ENCODE measurements at places on chromosomes 4 and X. TPM values are rescaled to one million over a fixed set of nuclear protein-coding genes. Genes with fewer than 3 reads are reported as not detected.

GRCh38 chr4:76585897-76586360 lies 150.9 kb downstream of the SHROOM3 start:
- H3K27ac ChIP-seq = no peak overlapping the region
- DNase-seq = peak; percentile 17
- peaks cover 74% of the 10 kb centered on the region for H3K27me3 ChIP-seq
- peak overlapping the region; percentile 62 for H3K4me3 ChIP-seq
- H3K36me3 ChIP-seq = no peaks in the 10 kb centered on the region

DNA sequence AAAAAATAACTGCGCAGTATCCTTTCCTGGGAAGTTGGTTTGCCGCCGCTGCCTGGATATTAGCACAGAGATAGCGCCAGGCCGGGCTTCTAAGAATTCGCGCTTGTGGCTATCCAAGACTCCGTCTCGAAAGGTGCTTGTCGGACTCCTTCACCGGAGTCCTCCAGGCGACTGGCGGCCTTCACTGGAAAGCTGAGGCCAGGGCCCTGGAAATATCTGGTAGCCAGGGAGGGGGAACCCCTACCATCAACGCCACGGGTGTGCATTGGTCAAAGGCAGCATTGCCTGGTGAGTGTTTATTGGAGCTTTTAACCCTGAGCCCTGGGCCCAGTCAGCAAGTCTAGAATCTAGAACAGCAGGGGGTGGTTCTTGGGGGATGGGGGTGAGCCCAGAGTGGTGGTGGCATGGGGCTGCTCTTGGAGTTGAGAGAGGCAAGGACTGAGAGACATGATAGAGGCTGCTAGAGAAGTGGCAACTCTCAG lies 577 bp upstream of the PIM2 start:
- H3K36me3 ChIP-seq = peaks cover 46% of the 10 kb centered on the region
- H3K27me3 ChIP-seq = no peaks in the 10 kb centered on the region
- peak; percentile 67 for DNase-seq

DNA sequence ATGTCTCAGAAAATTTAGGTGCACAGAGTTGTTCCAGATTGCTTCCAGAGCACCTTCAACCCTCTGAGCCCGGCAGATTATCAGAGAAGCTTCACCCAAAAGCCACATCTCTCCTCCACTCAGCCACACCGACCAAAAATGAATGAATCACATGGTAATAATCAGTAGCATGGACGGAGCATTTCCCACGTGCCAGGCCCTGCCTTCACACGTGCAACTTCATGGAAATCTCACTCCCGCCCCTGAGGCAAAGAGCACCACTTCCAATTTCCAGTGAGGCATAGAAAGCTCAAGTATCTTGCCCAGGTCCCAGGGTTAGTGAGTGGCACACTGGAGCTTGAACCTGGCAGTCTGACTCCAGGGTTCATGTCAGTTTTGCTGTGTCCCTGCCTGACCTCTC lies 56.5 kb downstream of the RELL1 start:
- no peak overlapping the region for H3K4me3 ChIP-seq
- no peak overlapping the region for H3K27ac ChIP-seq
- H3K27me3 ChIP-seq = no peaks in the 10 kb centered on the region

DNA sequence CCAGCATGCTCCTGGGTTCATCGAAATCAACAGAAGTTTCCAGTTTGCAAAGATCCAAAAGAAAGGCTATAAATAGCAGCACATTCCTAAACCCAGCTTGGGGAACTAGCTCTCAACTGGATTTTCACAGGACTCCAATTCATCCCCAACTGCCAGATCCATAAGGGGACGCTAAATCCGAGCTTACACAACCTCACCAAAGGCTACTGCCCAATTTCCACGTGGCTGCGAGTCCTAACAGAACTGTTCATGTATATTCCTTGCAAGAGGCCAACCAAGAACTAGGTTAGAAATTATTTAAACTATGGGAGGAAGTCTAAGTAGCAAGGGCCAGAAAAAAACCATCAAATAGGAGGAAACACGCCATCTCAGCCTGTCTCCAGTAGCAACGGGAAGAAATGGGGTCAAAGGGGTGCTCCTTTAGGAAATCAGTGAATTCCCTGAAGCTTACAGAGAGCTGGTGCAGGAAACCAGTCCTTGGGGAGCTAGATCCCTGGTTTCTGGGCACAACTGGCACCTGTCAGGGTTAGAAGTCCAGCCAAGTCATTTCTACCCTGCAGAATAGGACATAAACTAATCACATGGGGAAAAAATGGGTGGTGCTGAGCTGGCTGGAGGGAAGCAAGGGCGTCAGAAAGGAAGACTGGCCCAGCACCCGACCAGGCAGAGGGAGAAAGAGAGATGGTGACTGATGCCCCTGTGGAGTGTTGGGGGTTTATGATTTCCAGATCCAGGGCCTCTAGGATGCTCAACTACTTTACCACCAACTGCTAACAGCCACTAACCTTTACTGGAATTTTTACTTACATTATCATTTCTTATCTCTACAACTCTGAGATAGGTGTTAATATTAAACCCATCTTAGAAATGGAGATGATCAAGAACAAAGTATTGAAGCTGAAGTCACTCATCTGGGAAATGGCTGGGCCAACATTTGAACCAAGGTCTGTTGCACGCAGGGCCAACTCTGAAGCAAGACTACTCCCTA lies 20.5 kb downstream of the RELL1 start:
- H3K27ac ChIP-seq = peak overlapping the region; percentile 39
- H3K27me3 ChIP-seq = no peaks in the 10 kb centered on the region
- no peaks in the 10 kb centered on the region for H3K36me3 ChIP-seq
- DNase-seq = no peak

DNA sequence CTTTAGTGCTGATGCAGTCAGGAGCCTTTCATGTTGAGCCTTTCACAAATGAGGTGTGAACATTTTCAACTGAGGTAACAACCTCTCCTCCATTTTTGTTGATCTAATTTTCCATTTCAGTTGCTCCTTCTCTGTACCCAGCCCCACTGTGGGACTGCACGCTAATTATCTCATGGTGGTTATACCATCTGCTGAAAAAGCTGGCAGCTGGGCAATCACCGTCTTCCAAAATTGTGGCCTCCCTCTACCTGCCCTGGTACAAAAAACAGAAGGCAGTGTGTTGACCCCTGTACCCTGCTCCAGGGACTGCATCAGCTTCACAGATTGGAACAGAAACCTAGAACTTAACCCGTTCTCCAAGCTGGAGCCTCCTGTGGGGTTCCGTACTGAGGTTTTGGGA lies 72.4 kb upstream of the LONRF3 start:
- peaks cover 34% of the 10 kb centered on the region for H3K27me3 ChIP-seq
- DNase-seq = no peak
- no peak overlapping the region for H3K27ac ChIP-seq
- H3K36me3 ChIP-seq = no peaks in the 10 kb centered on the region
- no peaks in the 10 kb centered on the region for H3K4me1 ChIP-seq

GRCh38 chrX:110310896-110311295 lies 7.0 kb downstream of the AMMECR1 start:
- peak overlapping the region; percentile 62 for H3K4me3 ChIP-seq
- H3K4me1 ChIP-seq = peaks cover 48% of the 10 kb centered on the region
- peak overlapping the region; percentile 81 for H3K27ac ChIP-seq
- no peaks in the 10 kb centered on the region for H3K27me3 ChIP-seq
- peak; percentile 48 for DNase-seq
- no peaks in the 10 kb centered on the region for H3K36me3 ChIP-seq

DNA sequence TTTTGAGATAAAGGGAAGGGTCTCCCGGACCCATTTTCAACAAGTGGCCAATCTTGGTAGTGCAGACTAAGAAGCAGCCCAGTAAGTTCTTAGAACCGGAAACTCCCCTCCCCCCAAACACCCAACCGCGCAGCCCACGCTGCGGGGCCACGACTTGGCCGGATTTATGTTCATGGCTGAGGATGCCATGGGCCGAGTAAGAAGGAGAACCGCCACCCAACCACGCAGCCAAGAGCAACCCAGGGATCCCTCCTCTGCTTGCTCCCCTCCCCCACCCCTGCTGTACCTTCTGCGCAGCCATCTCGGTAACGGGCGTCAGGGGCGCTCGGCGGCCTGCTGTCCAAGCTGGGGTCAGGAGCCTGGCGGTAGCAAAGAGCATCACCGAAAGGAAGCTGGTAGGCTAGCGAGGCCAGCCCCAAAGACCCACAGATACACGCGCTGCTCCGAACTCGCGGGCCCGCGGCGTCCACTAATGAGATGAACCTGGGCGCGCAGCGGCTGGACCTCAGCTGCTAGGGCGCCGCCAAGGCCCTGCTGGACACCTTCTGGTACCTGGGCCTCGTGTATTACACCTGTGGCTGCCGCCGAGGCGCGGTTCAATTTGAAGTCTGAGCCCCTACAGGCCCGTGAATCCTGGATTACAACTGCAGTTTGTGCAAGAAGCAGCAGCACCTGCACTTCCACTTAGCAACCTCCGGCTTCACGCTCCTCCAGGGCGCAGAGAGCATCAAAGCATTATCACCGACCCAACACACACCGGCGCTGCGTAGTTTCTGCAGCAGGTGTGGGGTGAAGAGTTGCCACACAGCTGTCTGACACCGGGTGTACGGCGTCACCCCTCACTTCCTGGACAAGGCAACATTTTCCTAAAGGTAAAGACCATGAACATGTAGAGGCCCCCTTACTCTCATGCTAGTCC lies 63.4 kb downstream of the NUDT10 start:
- peaks cover 4% of the 10 kb centered on the region for H3K27me3 ChIP-seq
- H3K4me3 ChIP-seq = peak overlapping the region; percentile 86
- peak overlapping the region; percentile 65 for H3K27ac ChIP-seq
- H3K36me3 ChIP-seq = peaks cover 8% of the 10 kb centered on the region

GRCh38 chr4:149523039-149523438 lies 292.6 kb downstream of the IQCM start:
- H3K27me3 ChIP-seq = no peaks in the 10 kb centered on the region
- no peak overlapping the region for H3K27ac ChIP-seq
- no peaks in the 10 kb centered on the region for H3K36me3 ChIP-seq

GRCh38 chr4:114386637-114387233 lies 211.9 kb upstream of the UGT8 start:
- no peak overlapping the region for H3K4me3 ChIP-seq
- no peaks in the 10 kb centered on the region for H3K36me3 ChIP-seq
- H3K4me1 ChIP-seq = no peaks in the 10 kb centered on the region
- no peaks in the 10 kb centered on the region for H3K27me3 ChIP-seq
- no peak for DNase-seq

- H3K4me1 ChIP-seq = peaks cover 5% of the 10 kb centered on the region
- no peak for DNase-seq
- peaks cover 42% of the 10 kb centered on the region for H3K27me3 ChIP-seq
Observed at GRCh38 chrX:12770440-12770839, 20.8 kb upstream of the PRPS2 start.

GRCh38 chr4:145876531-145877180 lies 62.0 kb downstream of the ZNF827 start:
- no peak for DNase-seq
- H3K4me1 ChIP-seq = peaks cover 12% of the 10 kb centered on the region
- peaks cover 9% of the 10 kb centered on the region for H3K36me3 ChIP-seq

DNA sequence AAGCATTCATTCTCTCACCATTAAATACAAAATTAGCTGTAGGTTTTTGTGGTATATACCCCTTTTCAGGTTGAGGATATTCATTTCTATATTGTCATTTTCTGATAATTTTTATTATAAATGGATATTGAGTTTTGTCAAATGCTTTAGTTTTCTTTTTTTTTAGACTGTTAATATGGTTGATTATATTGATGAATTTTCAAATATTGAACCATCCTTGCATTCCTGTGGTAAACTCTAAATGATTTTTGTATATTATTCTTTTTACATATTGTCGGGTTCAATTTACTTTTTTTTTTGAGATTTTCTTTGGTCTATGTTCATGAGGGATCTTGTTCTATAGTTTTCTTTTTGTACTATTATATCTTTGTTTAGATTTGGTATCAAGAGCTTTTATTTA lies 165.1 kb downstream of the GPAT3 start:
- H3K4me3 ChIP-seq = no peak overlapping the region
- H3K4me1 ChIP-seq = no peaks in the 10 kb centered on the region
- peaks cover 3% of the 10 kb centered on the region for H3K36me3 ChIP-seq
- H3K27ac ChIP-seq = no peak overlapping the region
- no peaks in the 10 kb centered on the region for H3K27me3 ChIP-seq
- no peak for DNase-seq

GRCh38 chr4:53680598-53680997 lies 89.3 kb upstream of the LNX1 start:
- no peak overlapping the region for H3K4me3 ChIP-seq
- no peaks in the 10 kb centered on the region for H3K36me3 ChIP-seq
- peaks cover 48% of the 10 kb centered on the region for H3K27me3 ChIP-seq
- no peak for DNase-seq
- H3K27ac ChIP-seq = no peak overlapping the region

DNA sequence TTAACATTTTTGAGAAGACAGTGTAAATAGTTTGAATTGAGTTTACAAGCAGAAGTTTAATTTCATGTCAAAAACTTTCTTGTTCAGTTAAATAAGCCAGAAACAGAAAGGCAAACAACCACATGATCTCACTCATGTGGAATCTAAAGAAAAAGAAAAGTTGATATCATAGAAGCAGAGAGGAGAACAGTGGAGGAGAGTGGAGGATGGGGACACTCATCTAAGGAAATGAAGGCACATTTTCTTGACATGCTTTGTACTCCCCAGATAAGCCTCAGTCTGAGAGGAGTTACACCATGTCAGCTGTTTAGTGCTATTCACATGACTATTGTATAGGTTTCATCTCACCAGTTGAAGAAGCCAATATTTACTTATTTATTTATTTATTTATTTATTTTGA lies 13.5 kb downstream of the SNCA start:
- H3K4me3 ChIP-seq = no peak overlapping the region
- no peaks in the 10 kb centered on the region for H3K36me3 ChIP-seq
- no peak for DNase-seq
- no peaks in the 10 kb centered on the region for H3K4me1 ChIP-seq

- DNase-seq = no peak
- H3K27me3 ChIP-seq = peaks cover 15% of the 10 kb centered on the region
- H3K4me3 ChIP-seq = no peak overlapping the region
Observed at GRCh38 chr4:53551958-53552357, 39.3 kb downstream of the LNX1 start.

- H3K4me1 ChIP-seq = no peaks in the 10 kb centered on the region
- no peaks in the 10 kb centered on the region for H3K27me3 ChIP-seq
- no peak overlapping the region for H3K27ac ChIP-seq
- DNase-seq = no peak
Observed at GRCh38 chr4:124869961-124870495, 157.5 kb upstream of the ANKRD50 start.

- H3K27me3 ChIP-seq = peaks cover 6% of the 10 kb centered on the region
- no peak for DNase-seq
- H3K4me3 ChIP-seq = no peak overlapping the region
- peaks cover 13% of the 10 kb centered on the region for H3K4me1 ChIP-seq
- peaks cover 5% of the 10 kb centered on the region for H3K36me3 ChIP-seq
Observed at GRCh38 chr4:143618811-143619210, 81.7 kb downstream of the FREM3 start.

GRCh38 chrX:21960569-21961541 lies 20.3 kb downstream of the SMS start:
- no peak for DNase-seq
- peaks cover 8% of the 10 kb centered on the region for H3K27me3 ChIP-seq
- H3K36me3 ChIP-seq = peaks cover 2% of the 10 kb centered on the region
- peaks cover 36% of the 10 kb centered on the region for H3K4me1 ChIP-seq

DNA sequence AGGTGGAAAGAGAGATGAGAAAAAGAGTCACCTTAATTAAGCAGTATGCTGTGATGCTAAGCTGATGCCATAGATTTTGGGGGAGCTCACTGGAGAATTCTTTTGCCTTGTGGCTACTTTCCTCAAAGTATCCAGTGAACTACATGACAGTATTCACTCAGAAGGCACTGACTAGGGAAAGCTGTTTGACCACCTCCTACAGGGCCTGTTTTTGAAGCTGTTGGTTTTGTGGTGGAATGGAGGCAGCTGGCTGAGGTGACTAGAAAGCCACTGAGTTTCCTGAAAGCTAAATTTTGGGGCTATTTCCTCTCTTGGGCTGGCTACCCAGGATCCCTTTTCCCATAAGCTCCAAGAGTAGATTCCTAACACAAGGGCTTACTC lies 124.8 kb upstream of the EOLA2 start:
- H3K27me3 ChIP-seq = peaks cover 21% of the 10 kb centered on the region
- DNase-seq = no peak
- H3K4me1 ChIP-seq = no peaks in the 10 kb centered on the region
- no peak overlapping the region for H3K4me3 ChIP-seq
- H3K27ac ChIP-seq = no peak overlapping the region
- H3K36me3 ChIP-seq = no peaks in the 10 kb centered on the region

Gene AREG
- total RNA-seq = 7.5 TPM

Gene SMIM10L2A
- 0.44 TPM for total RNA-seq
